Colonic mucosa (tissue), 4 donors: ENCODE measurements at places on chromosomes 5 and 9. TPM values are rescaled to one million over a fixed set of nuclear protein-coding genes. Genes with fewer than 3 reads are reported as not detected.

GRCh38 chr5:36685631-36686288 is 79.4 kb downstream of the SLC1A3 start:
- no peak for DNase-seq

GRCh38 chr5:137192293-137192743 is 306.8 kb downstream of the SPOCK1 start:
- DNase-seq = no peak

The NSG2 gene
- 0.27 TPM for total RNA-seq

The SPEF2 gene
- 6.0 TPM for total RNA-seq

GRCh38 chr5:135333732-135334515 is 65.1 kb downstream of the MACROH2A1 start:
- DNase-seq = no peak

The NFIB gene
- total RNA-seq = 54.0 TPM

DNA sequence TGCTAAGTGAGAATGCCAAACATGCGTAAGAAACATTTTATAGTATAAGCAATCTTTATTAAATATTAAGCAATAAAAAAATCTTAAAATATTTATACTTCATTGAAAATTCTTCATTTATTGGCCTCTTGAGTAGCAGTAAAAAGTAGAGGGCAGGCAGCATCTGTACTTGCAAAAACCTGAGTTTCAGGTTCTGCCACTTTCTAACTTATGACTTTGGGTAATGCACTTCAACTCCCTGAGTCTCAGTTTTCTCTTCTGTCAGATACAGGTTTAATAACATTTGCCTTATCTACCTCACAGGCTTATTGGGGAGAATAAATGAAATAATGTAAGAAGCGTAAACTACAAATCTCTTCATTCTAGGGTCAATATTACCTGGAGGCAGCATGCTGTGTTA is 19.8 kb upstream of the MCTP1 start:
- no peak for DNase-seq

The C9orf50 gene
- total RNA-seq = not detected
